Activated naive CD4-positive, alpha-beta T cell (primary cell): ENCODE measurements at places on chromosomes 11 and 22.

DNA sequence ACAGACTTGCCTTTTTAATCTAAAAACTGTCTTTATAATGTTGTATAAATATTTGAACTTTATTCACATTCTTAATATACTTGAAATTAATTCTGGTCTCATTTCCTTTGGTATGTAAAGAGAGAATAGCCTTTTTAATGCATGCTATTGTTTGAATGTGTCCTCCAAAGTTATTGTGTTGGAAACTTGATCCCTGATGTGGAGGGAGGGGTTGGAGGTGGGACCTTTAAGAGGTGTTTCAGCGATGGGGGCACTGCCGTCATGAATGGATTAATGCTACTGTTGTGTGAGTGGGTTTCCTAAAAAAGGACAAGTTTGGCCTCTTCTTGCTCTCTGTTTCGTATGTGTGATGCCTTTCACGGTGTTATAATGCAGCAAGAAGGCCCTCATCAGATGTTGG is 131.7 kb downstream of the DDX10 start:
- no peak for DNase-seq

GRCh38 chr11:36763187-36763586 is 165.2 kb upstream of the RAG2 start:
- DNase-seq: no peak

- DNase-seq: no peak
Measured at GRCh38 chr11:69599502-69599901, 41.5 kb upstream of the CCND1 start.

- DNase-seq: no peak
Measured at GRCh38 chr22:46067159-46068111, 82.9 kb upstream of the PPARA start.

DNA sequence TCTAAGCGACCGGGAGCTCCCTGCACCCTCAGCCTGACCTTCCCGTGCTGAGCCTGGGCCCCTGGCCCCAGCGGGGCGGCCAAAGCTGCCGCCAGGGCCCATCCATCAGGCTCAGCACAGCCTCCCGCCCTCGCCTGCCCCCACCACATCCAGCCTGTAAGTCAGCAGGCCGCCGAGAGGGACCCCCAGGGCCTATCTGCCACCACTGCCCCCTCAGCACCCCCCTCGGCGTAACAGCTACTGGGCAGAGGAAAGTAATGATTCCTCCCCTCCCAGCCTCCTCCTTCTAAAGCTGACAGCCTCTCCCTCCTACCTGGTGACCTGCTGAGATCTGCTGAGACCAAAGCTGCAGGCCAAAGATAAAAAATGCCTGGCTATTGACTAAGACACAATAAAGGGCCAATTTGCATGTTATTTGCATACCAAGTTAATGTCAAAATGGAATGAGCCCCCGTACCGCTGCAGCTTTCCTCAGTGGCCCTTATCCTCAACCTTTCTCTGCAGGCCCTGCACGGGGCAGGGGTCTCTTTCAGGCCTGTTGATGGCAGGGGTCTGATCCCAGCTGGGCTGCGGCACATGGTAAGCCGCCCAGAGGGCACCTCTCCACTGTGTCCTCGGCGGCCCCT is 51.6 kb downstream of the RPUSD4 start:
- no peak for DNase-seq

DNA sequence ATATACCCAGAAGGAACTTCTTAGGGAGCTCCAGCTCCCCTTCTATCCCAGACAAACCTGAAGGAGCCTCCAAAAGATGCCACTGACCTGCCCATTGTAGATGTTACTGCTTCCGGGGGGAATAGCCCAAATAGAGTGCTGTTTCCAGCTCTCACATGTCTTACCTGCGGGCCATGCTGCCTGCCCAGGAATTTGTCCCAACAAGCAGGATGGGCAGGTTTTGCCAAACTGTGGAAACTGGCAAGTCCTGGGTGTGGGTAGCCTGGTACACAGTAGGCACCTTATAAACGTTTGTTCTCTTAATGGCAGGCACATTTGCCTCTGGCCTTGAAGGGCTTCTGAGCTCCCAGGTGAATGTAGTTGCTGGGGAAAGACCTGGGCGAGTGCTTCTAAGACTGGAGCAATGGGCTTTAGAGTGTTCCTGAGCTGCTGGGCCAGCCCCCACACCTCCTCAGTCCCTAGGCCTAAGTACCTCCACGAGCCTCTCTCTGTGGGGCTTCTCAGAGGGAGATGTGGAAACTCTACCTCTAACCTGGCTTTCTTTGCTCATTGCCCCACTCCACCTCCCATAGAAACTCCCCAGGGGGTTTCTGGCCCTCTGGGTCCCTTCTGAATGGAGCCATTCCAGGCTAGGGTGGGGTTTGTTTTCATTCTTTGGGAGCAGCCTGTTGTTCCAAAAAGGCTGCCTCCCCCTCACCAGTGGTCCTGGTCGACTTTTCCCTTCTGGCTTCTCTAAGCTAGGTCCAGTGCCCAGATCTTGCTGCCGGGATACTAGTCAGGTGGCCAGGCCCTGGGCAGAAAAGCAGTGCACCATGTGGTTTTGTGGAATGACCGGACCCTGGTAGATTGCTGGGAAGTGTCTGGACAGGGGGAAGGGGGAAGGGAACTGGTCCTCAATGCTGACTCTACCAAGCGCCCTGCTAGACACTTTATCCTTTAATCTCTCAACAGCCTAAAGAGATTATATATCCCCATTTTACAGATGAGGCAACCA is 37.2 kb downstream of the LIMK2 start:
- no peak for DNase-seq

DNA sequence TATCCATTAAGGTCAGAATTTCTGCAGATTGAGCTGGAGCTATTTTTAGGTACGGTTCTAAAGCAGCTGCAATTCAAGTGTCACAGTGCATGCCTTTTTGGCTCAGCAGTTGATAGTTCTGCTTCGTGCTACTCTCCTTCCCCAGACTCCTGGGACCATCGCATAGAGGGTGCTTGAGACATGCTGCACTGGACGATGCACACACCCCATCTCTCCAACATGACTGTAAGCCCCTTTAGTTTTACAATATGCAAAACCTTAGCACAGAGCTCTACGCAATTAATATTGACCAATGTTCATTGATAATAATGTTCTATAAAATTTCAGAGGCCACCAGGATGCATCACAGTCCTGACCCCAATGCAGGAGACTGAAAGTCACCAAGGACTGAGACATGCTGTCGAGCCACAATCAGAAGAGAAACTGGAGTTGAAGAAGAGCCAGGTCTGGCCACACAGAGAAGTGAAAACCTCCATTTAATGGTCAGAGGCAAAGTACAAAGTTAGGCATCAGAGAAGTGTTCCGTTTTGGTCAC is 120.9 kb upstream of the ZC3H12C start:
- no peak for DNase-seq
